ENCODE measurements at places on chromosomes 3 and 15.

DNA sequence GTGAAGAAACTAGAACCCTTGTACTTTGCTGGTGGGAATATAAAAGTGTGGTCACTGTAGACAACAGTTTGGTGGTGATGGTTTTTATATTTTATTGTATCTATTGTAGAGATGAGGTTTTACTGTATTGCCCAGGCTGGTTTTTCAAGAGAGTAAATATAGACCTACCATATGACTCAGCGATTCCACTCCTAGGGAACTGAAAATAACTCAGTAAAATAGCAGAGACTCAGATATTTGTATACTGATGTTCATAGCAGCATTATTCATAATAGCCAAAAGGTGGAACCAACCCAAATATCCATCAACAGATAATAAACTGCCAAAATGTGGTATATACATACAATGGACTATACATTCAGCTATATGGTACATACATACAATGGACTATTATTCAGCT lies 68.8 kb upstream of the IL12A start:
- no peak for DNase-seq

GRCh38 chr3:145286937-145287336 lies 874.0 kb downstream of the PLOD2 start:
- DNase-seq, result no peak

GRCh38 chr3:157087780-157088600 lies 72.0 kb downstream of the CCNL1 start:
- no peak for DNase-seq

GRCh38 chr3:36796161-36796560 lies 31.8 kb upstream of the DCLK3 start:
- no peak for DNase-seq

DNA sequence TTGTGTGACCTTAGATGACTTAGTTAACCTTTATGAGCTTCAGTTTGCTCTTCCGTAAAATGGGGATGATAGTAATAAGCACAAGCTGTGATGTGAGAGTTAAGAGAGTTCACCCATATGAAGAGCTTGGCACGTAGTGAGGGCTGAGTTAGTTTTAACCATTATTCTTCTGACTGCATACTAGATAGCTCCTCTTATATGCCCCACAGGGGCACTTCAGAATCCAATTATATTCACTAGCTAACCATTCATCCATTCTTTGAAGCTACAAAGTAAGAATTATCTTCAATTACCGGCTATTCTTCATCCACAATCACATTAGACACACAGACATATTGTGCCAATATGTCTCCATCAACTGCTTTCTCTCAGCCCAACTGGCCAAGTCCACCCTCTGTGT lies 159.0 kb upstream of the STT3B start:
- no peak for DNase-seq

GRCh38 chr15:47811172-47811571 lies 93.9 kb downstream of the SEMA6D start:
- DNase-seq, result no peak

DNA sequence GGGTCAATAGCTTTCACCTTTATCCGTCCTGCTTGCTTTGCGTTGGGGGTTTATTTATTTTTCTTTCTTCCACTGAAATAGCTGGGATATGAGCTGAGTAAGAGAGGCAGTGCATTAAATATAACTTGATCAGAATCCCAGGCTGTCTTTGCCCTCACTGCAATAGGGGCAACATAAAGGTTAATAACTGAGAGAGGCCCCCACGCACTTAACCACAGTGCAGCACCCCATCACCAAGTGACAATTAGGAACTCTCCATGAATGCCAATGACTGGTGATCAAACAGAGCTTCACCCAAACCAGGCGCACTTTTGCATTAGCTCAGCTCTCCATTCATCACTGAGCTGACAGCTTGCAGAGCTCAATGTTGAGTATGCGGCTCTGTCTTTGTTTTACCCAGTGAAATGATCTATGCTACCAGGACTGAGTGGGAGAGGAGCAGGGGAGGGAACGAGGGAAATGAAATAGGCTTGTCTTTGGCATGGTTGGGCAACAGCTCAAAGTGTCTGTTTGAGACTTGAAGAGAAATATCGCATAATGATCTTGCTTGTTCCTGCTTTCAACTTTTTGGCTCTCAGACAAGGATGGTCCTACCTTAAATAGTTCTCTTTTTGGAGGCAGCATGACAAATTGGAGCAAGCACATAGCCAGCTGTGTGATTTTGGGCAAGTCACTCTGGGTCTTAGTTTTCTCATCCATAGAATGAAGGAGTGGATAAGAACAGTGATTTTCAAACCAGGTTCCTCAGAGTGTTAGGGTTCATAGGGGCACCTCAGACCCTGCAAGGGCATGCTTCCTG lies 14.5 kb upstream of the GLCE start:
- no peak for DNase-seq

GRCh38 chr3:149638228-149639092 lies 19.4 kb downstream of the WWTR1 start:
- DNase-seq, result no peak

DNA sequence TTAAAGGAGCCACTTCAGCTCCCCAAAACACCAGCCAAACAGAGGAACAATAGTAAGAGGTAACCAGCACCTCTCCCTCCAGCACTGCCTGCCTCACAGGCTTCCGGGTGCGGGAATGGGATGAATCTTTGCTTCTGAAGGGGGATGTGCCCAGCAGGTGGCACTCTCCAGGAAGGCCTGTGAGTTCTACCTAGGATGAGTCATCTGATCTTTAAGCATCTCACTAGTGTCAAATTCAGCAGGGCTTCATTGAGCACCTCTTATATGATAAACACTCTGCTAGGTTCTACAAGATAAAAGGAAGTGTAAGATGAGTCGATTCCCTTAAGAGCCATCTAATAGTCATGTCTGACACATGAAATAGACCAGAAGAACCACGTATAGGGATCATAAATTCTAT lies 237.4 kb upstream of the UMPS start:
- DNase-seq, result no peak

GRCh38 chr3:14282001-14282705 lies 103.5 kb downstream of the LSM3 start:
- DNase-seq, result no peak

GRCh38 chr3:144770281-144770680 lies 798.7 kb downstream of the DIPK2A start:
- no peak for DNase-seq

- DNase-seq, result no peak
These were observed 8.7 kb upstream of the TRIM69 start for GRCh38 chr15:44727485-44728231.

DNA sequence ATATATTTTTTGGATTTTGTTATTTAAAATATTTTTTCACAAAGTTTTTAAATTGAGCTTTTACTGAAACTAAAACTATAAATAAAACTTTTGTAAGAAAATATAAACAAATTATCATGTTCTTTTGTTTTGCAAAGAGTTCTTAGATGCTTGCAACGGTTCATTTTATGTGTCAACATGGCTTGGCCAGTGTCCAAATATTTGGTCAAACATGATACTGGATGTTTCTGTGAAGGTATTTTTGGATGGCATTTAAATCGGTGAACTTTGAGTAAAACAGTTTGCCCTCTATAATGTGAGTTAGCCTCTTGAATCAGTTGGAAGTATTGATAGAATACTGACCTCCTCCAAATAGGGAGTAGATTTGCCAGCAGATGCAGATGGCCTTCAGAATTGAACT lies 612.6 kb upstream of the NECTIN3 start:
- no peak for DNase-seq

DNA sequence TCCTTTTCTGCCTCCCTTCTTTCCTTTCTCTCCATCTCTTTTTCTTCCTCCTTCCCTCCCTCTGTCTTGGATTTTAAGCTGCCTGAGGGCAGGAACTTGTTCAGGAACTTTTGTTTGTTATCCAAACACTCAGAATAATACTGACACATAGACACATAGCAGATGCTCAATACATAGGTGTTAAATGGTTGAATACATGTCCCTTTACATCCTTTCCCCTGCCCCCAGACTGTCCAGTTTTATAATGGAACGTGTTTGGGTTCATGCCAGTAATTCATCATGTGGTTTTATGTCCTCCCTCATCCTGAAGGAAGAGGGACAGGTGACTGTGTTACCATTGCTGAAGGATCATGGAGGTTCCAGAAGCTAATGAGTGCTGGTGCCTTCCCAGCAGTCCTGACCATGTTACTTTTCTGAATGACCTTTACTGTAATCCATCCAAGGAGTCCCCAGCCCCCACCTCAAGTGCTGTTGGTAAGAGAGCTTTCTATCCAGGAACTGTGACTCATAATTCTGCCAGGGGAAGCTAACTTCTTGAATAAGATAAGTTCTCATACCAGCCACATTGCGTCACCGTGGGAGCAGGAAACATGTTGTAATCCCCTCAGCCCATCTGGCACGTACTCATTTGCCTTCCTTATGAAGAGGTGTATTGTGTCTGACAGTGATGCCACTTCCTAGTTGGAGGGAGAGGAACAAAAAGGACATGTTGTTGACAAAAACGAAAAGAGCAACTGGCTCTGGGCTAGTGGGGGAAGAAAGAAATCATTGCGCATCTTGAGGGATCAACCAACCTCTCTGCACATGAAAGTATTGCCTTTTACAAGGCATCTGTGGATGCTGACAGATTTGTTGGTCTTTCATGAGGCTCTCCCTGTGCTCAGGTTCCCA lies 52.4 kb downstream of the IL1RAP start:
- no peak for DNase-seq

GRCh38 chr15:100026041-100026440 lies 292.8 kb upstream of the LYSMD4 start:
- no peak for DNase-seq

DNA sequence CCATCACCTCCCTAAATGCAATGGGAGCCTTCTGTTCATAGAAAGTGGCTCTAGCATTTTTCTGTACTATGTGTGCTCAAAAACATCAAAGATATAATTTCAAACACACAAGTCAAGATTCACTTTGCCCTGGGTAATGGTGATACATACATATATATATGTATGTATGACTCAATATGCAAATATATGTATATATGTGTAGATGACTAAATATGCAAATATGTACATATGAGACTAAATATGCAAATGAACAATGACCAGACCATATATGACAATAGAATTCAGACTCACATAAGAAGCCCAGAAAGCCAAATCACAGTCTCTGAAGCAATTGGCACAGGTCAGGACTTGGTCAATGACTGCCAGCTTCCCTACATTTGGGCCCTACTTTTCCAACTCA lies 36.9 kb upstream of the SNRK start:
- DNase-seq, result no peak

DNA sequence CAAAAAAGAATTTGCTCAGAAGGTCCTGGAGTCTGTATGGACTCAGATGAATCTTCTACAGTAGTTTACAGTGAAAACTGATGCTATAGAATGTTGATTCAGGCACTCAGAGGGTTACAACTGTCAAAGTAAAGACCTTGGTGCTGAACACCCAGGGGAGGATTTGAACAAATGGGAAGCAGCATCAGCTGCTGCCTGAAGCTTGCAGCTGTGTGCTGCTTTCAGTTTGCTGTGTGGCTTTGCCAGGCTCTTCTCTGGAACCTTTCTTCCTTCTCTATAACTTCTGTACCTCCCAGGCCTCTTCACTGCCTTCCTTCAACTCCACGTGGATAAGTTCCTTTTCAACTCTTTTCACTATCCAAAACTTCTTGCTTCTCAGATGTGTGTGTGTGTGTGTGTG lies 214.2 kb downstream of the GRM7 start:
- no peak for DNase-seq

GRCh38 chr3:24012589-24013269 lies 67.6 kb downstream of the NR1D2 start:
- no peak for DNase-seq

- DNase-seq, result no peak
These were observed 14.5 kb upstream of the ARHGAP31 start for GRCh38 chr3:119279584-119280243.

DNA sequence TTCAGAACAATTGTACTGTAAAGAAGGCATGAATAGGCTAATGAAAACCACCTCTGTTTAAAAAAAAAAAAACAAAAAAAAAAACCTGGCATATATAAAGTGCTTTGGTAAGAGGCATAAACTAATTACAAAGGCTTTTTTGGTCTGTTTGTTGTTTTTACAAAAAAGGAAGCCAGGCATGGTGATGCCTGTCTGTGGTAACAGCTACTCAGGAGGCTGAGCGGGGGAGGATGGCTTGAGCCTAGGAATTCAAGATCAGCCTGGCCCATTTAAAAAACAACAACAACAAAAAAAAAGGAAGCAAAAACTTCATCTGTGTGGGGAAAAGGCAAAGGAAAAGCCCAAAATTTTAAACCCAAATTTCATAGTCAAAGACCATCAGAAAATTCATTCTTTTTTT lies 47.0 kb downstream of the OSBPL10 start:
- no peak for DNase-seq

DNA sequence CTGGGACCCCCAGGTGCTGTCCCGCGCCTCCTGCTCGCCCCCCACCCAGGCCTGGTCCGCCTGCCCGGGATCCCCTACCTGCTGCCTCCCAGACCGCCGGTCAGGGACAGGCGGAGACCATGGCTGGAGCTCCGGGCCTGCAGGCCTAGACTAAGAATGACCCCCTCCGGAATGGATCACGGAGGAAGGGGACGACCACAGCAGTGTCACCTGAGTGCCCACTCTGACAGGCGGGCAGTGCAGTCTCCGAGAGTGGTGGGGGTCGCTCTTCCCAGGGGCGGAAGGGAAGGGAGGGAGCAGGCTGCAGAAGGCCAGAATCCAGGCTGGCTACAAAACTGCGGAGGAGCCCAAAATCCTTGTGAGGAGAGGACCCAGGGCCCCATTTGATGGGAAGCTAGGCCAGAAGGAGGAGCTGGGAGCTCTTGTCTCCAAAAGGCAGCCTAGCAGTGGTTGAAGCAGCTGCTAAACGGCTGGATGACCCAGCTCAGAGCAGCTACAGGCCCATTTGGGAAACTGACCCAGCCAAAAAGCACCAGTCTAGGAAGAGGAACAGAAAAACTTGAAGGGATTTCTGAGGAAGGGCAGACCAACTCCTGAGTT lies 908 bp upstream of the RAB43 start:
- DNase-seq, result no peak

DNA sequence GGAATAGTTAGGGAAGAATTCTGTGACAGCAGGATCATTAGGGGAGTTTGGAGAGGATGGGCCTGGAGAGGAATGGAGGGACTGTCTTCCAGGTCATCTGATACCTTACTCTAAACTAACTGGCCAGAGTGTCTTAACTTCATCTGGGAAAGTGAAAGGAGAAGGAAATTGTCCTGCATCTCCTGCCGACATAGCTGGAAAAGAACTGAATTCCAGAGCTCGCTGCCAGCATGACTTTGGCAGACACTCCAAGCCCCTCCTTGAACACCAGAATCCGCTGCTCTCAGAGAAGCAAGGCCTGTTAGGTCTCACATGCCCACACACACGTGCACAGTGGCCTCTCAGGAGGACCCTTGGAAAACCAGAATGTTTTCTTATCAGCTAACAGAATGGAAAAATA lies 10.5 kb downstream of the ABI3BP start:
- no peak for DNase-seq

DNA sequence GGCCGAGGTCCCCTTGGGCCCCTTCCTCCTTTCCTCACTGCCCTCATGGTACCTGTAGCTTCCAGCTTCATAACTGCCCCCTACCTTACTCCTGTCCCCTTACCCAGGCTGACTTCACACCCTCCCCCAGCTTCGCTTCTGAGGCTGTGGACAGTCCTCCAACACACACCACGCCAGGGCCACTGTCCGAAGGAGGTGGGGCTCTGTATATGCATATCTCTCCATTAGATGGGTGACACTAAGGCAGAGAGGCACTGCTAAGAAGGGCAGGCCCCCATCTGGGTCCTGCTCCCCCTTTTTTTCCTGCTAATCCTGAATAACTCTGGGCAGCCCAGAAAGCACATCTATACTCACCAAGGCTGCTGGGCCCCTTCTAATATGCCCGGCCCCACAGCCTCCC lies 1.0 kb upstream of the COL7A1 start:
- DNase-seq, result no peak

GRCh38 chr3:156604642-156605144 lies 49.8 kb upstream of the SSR3 start:
- no peak for DNase-seq

All from T-helper 1 cell (primary cell).